Esophagus squamous epithelium (tissue), 5 donors: ENCODE measurements at places on chromosomes 4 and X. TPM values are rescaled to one million over a fixed set of nuclear protein-coding genes. Genes with fewer than 3 reads are reported as not detected.
A peak's percentile ranks its signal among the peaks of the same experiment; 100 is the strongest.

- peak overlapping the region; percentile 69 for H3K4me3 ChIP-seq
- H3K36me3 ChIP-seq: no peaks in the 10 kb centered on the region
- H3K4me1 ChIP-seq: peaks cover 51% of the 10 kb centered on the region
- DNase-seq: no peak
- no peak overlapping the region for H3K27ac ChIP-seq
These were observed 4.0 kb upstream of the PCDH7 start for GRCh38 chr4:30716158-30716557.

- H3K27ac ChIP-seq: no peak overlapping the region
- no peak overlapping the region for H3K4me3 ChIP-seq
- peaks cover 9% of the 10 kb centered on the region for H3K27me3 ChIP-seq
- no peak for DNase-seq
These were observed 1.6 kb downstream of the GRIA3 start for GRCh38 chrX:123185721-123186120.

The CTSO gene
- 11.3 TPM for total RNA-seq

The STATH gene
- total RNA-seq: not detected

DNA sequence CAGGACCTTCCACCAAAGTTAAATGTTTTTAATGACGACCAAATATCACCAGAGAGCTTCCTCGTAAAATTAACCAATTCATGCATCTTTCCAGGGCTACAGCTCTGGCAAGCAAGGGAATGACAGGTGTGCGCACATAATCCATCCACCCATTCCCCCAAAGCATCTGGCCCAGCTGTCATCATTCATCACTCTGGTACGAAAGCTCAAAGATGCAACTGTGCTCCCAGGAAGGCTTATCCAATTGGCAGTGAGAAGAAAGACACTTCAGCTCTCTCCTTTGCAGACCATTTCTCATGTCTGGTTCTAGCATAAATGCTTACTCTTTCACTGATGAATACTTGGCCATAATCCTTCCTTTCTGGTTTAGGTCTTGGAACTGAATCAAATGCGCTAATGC lies 139.2 kb downstream of the NSUN7 start:
- H3K27me3 ChIP-seq: no peaks in the 10 kb centered on the region
- no peaks in the 10 kb centered on the region for H3K4me1 ChIP-seq
- DNase-seq: no peak
- H3K36me3 ChIP-seq: no peaks in the 10 kb centered on the region

DNA sequence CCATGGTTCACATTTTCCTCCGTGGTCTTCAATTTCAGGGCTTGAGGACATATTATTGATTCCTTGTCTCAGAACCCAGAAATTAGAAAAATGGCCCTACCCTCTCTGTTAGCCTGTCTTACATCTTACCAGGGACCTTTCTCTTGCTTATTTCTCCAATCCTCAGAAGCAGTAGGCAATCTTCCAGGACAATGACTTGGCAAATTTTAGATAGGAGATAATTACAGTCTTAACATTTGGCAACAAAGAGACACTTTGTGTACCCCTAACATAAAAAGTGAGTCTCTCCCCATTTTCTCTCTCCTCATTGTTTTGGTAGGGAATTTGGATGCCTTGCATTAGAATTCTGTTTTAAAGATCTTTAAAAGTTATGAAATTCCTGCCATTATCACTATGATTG lies 778.1 kb upstream of the SLIT2 start:
- no peaks in the 10 kb centered on the region for H3K27me3 ChIP-seq
- no peaks in the 10 kb centered on the region for H3K36me3 ChIP-seq
- H3K4me3 ChIP-seq: no peak overlapping the region
- no peak for DNase-seq
- no peak overlapping the region for H3K27ac ChIP-seq
- H3K4me1 ChIP-seq: no peaks in the 10 kb centered on the region

The FTSJ1 gene
- total RNA-seq: 61.8 TPM

The SLC25A14 gene
- total RNA-seq: 6.2 TPM

The MAGEC3 gene
- not detected for total RNA-seq

The NDP gene
- total RNA-seq: not detected

- H3K27ac ChIP-seq: no peak overlapping the region
- peaks cover 37% of the 10 kb centered on the region for H3K4me1 ChIP-seq
- H3K4me3 ChIP-seq: no peak overlapping the region
- H3K27me3 ChIP-seq: no peaks in the 10 kb centered on the region
- no peak for DNase-seq
- no peaks in the 10 kb centered on the region for H3K36me3 ChIP-seq
These were observed 2.2 kb downstream of the SRP72 start for GRCh38 chr4:56469489-56470210.

DNA sequence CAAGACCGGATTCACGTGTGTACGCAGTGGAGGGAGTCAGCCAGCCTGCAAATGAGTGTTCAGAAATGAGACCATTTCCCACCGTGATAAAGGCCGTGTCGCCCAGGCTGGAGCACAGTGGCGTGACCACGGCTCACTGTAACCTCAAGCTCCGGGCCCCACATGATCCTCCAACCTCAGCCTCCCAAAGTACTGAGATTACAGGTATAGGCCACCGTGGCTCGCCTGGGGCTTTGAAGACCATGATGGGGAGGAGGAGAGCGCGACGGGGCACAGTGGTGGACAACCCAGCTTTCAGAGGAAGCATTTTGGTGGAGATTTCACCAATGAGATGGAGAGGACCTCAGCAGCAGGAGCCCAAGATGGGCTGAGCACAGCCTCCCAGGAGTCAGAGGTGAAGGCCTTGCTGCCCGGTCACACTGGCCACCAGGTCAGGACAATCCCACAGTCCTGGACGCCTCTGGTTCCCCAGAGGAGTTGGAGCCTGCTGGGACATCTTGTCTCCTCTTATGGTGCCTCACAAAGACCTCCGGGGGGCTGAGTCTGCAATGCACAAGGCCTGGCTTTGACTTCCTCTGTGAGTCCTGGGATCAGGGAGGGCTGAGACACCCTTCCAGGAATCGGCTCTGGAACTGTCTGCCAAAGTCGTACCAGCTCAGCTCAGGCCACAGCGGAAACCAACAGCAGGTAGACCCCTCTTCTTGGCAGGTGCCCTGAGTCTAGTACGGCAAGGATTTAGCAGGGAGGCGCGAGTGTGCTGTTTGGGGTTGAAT lies 22.4 kb upstream of the MXD4 start:
- H3K4me3 ChIP-seq: no peak overlapping the region
- no peaks in the 10 kb centered on the region for H3K36me3 ChIP-seq
- no peak overlapping the region for H3K27ac ChIP-seq
- no peaks in the 10 kb centered on the region for H3K4me1 ChIP-seq
- H3K27me3 ChIP-seq: no peaks in the 10 kb centered on the region

DNA sequence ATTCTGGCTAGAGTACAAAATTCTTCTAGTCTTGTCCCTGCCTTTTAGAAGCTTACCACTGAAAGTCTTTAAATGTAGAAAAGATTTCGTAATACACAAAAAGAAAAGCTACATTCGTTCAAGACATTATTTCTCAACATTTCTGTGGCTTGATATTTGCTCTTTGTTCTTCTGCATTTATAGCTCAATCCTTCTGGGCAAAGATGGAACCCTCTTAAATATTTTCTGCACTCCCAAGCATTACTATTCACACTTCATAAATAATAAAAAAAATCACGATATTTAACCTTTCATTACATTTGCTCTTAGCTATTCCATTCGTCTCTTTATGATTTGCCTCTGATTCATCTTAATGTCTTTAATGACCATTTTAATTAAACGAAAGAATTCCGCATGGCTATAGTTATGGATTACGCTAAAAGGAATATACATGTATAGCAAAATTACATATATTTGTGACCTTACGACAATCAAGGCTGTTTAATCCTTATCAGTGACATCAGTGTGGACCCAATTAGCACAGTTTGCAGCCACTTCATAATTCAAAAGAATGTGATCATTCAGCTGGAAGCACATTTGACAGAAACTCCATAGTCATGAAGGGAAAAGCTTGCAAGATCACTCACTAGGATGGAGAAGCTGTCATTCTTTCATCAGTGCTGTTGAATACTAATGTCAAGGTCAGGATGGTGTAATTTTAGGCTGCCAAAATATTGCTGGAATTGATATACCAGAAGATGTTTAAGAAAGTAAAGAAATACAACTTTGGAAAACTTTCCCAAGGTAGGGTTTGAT lies 1075.0 kb upstream of the TENM3 start:
- no peak for DNase-seq
- no peak overlapping the region for H3K27ac ChIP-seq
- no peaks in the 10 kb centered on the region for H3K4me1 ChIP-seq
- H3K36me3 ChIP-seq: no peaks in the 10 kb centered on the region
- no peak overlapping the region for H3K4me3 ChIP-seq
- no peaks in the 10 kb centered on the region for H3K27me3 ChIP-seq

The NALF2 gene
- 0.19 TPM for total RNA-seq

- no peaks in the 10 kb centered on the region for H3K4me1 ChIP-seq
- H3K36me3 ChIP-seq: no peaks in the 10 kb centered on the region
- H3K4me3 ChIP-seq: no peak overlapping the region
- no peak overlapping the region for H3K27ac ChIP-seq
- H3K27me3 ChIP-seq: no peaks in the 10 kb centered on the region
These were observed 2313.3 kb downstream of the ARAP2 start for GRCh38 chr4:33931026-33931425.

The BCORL1 gene
- 3.2 TPM for total RNA-seq

GRCh38 chrX:153777261-153778090 lies 3.4 kb upstream of the SRPK3 start:
- no peaks in the 10 kb centered on the region for H3K36me3 ChIP-seq
- peaks cover 36% of the 10 kb centered on the region for H3K4me1 ChIP-seq
- no peak for DNase-seq

DNA sequence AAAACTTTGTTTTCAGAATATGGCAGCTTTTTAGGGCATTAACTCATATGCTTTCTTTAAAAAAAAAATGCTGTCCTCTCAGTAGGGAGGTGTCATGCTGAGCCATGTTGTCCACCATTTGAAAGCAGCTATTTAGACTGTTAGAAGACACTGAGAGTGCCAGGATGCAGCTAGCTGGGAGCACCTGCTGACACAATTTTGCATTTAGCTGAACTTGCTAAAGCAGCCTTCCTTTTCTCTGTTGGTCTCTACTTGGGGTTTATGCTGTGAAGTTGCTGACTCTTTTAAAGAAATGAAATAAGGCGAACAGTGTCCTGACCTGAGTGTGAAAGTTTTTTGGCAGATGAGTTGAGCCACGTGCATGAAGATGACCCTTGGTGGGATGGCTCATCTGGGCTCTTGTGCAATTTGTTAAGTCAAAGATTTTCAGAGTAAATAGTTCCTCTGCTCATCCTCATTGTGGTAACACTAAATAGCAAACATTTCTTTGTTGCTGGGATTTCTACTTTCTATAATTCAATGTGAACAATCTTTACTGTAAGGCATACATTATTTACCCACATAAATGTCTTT lies 64.5 kb downstream of the CDS1 start:
- no peaks in the 10 kb centered on the region for H3K4me1 ChIP-seq
- no peak for DNase-seq
- H3K4me3 ChIP-seq: no peak overlapping the region
- H3K27ac ChIP-seq: no peak overlapping the region
